ENCODE measurements at places on chromosomes 3 and 15. TPM values are rescaled to one million over a fixed set of nuclear protein-coding genes. Genes with fewer than 3 reads are reported as not detected.

The PFKFB4 gene
- 4.9 TPM for total RNA-seq

The ITGA11 gene
- total RNA-seq = 0.18 TPM

The SLC38A3 gene
- total RNA-seq = 0.65 TPM

The GOLGA8N gene
- 4.8 TPM for total RNA-seq

The GOLGA8J gene
- total RNA-seq = not detected

The BNC1 gene
- 2.9 TPM for total RNA-seq

The SPINK8 gene
- not detected for total RNA-seq

The ALPK3 gene
- total RNA-seq = 36.2 TPM

The AQP9 gene
- total RNA-seq = not detected

The FRMD4B gene
- 77.7 TPM for total RNA-seq

The PARP15 gene
- 1.4 TPM for total RNA-seq

The FSIP1 gene
- 1.1 TPM for total RNA-seq

The CHRFAM7A gene
- total RNA-seq = 7.1 TPM

The VEPH1 gene
- total RNA-seq = 136 TPM

The ABHD10 gene
- 37.0 TPM for total RNA-seq

The B3GALNT1 gene
- total RNA-seq = 13.7 TPM

The MUC20 gene
- total RNA-seq = 0.81 TPM

The KCNH8 gene
- not detected for total RNA-seq

All from endothelial cell of umbilical vein (primary cell).